T-helper 17 cell (primary cell): ENCODE measurements at places on chromosomes 2 and 18.
A peak's percentile ranks its signal among the peaks of the same experiment; 100 is the strongest.

DNA sequence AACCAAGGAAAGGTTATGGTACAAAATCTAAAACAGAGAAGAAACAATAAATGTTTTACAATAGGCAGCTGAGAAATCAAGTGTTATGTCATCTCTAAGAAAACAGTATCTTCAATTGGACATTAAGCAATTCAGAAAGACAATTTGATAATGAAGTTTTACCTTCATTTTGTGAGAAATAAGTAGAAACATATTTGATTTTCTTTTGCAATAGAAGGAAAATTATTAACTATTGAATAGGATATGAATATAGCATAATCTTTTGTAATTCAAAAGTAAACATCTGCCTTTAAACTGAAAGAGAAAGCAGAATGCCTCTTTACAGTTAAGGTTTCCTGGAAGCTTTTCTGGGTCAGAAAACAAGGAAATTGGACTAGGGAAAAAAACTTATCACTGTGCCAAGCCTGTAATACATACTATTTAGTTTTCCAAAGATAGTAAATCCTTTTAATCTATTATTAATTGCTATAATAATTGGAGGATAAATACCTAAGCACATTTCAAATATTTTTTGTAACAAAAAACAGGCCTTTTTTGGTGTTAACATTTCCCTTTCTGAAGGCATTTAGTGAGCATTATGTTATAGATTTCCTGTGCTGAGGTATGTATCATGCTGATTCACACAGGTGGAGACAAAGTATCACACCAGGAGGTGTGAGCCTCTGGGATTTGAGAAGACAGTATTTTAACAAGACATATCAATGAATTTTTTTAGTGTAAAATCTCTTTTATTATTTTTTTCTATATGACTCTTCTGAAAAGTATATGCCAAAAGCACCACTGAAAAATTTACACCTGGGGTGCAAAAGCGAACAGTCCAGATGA lies 947.0 kb upstream of the CDH2 start:
- no peak overlapping the region for H3K4me3 ChIP-seq
- no peak overlapping the region for H3K27ac ChIP-seq
- H3K36me3 ChIP-seq: no peaks in the 10 kb centered on the region
- no peaks in the 10 kb centered on the region for H3K27me3 ChIP-seq
- DNase-seq: no peak

- H3K27me3 ChIP-seq: peaks cover 41% of the 10 kb centered on the region
- peaks cover 3% of the 10 kb centered on the region for H3K36me3 ChIP-seq
- H3K4me3 ChIP-seq: no peak overlapping the region
- H3K27ac ChIP-seq: no peak overlapping the region
- no peak for DNase-seq
Observed at GRCh38 chr2:236402033-236402790, 138.0 kb upstream of the ASB18 start.

GRCh38 chr2:142834021-142834420 lies 43.4 kb upstream of the KYNU start:
- H3K4me3 ChIP-seq: no peak overlapping the region
- no peaks in the 10 kb centered on the region for H3K36me3 ChIP-seq
- H3K27me3 ChIP-seq: no peaks in the 10 kb centered on the region

GRCh38 chr2:16319551-16320121 lies 346.0 kb downstream of the CYRIA start:
- no peaks in the 10 kb centered on the region for H3K4me1 ChIP-seq
- H3K27me3 ChIP-seq: no peaks in the 10 kb centered on the region
- no peak overlapping the region for H3K4me3 ChIP-seq
- DNase-seq: no peak

- no peaks in the 10 kb centered on the region for H3K27me3 ChIP-seq
- H3K4me3 ChIP-seq: peak overlapping the region; percentile 77
- no peak for DNase-seq
- peak overlapping the region; percentile 93 for H3K27ac ChIP-seq
Observed at GRCh38 chr2:37656512-37657423, 14.7 kb downstream of the CDC42EP3 start.

DNA sequence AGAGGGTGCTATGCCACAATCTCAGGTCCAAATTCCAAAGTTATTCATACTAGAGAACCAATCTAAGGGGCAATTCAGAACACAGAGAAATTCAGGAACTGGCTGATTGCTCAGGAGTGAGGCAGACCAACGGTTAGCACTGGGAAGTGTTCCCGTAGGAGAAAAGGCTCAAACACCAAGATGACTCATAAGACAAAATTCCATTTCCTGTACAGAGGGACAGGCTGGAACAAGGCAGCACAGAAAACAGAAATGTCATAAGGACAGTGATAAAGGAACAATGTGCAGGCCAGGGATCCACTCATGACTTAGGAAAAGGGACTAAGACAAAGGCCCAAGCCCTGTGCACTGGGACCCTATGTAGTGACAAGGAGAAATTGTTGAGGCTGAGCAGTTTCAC lies 54.2 kb downstream of the PDE1A start:
- no peaks in the 10 kb centered on the region for H3K36me3 ChIP-seq
- no peak overlapping the region for H3K27ac ChIP-seq
- no peaks in the 10 kb centered on the region for H3K4me1 ChIP-seq
- no peak for DNase-seq

DNA sequence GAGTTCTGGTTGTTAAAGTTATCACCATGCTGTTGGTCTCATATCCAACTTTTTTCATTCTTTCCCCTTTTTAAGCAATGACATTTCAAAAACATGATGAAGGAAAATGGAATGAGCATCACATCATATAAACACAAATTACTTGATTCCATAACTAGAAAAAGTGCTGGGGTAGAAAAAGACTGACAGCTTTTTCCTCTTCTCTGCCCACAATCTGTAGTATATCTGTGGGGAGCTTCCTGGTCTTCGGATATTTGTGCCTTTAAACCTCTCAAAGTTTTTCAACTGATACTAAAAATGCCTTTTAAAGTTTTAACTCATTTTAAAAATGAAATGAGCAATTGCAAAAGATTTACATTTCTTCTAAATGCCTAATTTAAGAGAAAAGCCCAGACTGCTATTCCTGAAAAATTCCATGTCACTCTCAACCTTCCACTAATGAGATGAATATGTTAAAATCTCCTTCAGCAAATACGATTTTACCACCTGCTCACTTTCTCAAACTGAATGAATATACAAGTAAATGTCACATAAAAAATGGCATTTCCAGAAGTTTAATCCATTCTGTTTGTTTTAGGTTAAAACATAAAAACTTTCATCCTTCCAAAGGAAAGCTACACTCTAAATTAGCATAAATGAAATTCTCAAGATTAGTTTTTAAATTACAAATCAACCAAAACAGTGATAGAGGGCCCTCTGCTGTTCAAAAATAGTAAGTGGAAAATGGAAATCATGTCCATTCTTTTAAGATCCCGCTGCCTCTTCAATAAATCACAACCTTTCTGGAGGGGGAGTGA lies 2.1 kb downstream of the DNAH7 start:
- H3K4me3 ChIP-seq: peak overlapping the region; percentile 53
- H3K4me1 ChIP-seq: peaks cover 16% of the 10 kb centered on the region
- peaks cover 17% of the 10 kb centered on the region for H3K27me3 ChIP-seq
- peak overlapping the region; percentile 43 for H3K27ac ChIP-seq
- H3K36me3 ChIP-seq: no peaks in the 10 kb centered on the region

DNA sequence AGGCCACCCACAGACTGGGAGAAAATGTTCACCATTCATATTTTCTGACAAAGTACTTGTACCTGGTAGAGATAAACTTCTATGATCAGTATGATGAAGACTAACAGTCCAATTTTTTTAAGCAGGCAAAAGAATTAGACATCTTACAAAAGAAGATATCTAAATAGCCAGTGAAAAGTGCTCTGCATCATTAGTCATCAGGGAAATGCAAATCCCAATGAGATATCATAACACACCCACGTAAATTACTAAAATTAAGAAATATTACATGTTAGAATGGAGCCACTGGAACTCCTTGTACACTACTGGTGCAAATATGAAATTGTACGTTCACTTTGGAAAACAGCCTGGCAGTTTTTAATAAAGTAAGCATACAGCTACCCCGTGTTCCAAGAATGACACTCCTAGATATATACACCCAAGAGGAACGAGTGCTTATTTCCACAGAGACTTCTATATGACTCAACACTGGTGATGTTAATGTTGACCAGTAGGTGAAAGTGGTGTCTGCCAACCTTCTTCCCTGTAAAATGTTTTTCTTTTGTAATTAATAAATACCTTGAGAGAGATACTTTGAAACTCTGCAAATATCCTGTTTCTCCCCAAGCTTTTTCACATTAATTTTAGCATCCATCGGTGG lies 80.3 kb downstream of the NPAS2 start:
- peaks cover 6% of the 10 kb centered on the region for H3K4me1 ChIP-seq
- H3K27me3 ChIP-seq: peaks cover 4% of the 10 kb centered on the region
- DNase-seq: no peak
- no peak overlapping the region for H3K27ac ChIP-seq
- H3K36me3 ChIP-seq: peaks cover 2% of the 10 kb centered on the region

DNA sequence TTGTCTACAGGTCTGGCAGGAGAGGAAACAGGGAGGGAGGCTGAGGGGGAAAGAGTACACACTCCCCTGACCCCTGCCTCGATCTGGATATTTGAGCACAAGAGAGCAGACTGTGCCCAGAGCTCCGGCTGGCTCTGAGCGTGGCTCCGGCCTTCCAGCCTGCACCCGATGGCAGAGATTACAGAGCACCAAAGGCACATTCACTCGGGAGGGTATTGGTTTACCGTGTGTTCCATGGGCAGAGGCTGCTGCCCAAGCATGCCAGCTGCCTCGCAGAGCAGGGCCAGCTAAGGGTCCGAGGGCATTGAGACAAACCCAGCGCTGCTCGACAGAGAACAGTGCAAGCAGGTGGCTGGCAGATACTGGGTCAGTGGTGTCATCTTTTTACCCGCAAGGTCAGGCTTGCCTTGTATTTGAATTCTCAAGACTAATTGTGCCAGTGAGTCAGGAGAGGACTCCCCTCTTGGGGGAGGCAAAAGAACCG lies 132.2 kb downstream of the TNS1 start:
- no peak overlapping the region for H3K4me3 ChIP-seq
- DNase-seq: no peak
- no peak overlapping the region for H3K27ac ChIP-seq
- H3K36me3 ChIP-seq: peaks cover 2% of the 10 kb centered on the region

- H3K4me1 ChIP-seq: no peaks in the 10 kb centered on the region
- no peak overlapping the region for H3K4me3 ChIP-seq
- no peaks in the 10 kb centered on the region for H3K36me3 ChIP-seq
Observed at GRCh38 chr2:56227811-56228210, 44.0 kb downstream of the CCDC85A start.

GRCh38 chr2:199798831-199799580 lies 52.0 kb downstream of the FTCDNL1 start:
- no peaks in the 10 kb centered on the region for H3K27me3 ChIP-seq
- peaks cover 3% of the 10 kb centered on the region for H3K4me1 ChIP-seq
- DNase-seq: no peak
- H3K4me3 ChIP-seq: no peak overlapping the region

GRCh38 chr2:230885463-230886130 lies 20.9 kb downstream of the ITM2C start:
- H3K4me3 ChIP-seq: no peak overlapping the region
- H3K27me3 ChIP-seq: peaks cover 12% of the 10 kb centered on the region
- no peaks in the 10 kb centered on the region for H3K36me3 ChIP-seq
- no peak overlapping the region for H3K27ac ChIP-seq
- peaks cover 4% of the 10 kb centered on the region for H3K4me1 ChIP-seq
- DNase-seq: no peak

GRCh38 chr2:158205215-158205614 lies 103.5 kb downstream of the UPP2 start:
- no peaks in the 10 kb centered on the region for H3K4me1 ChIP-seq
- H3K4me3 ChIP-seq: no peak overlapping the region
- DNase-seq: no peak
- no peaks in the 10 kb centered on the region for H3K36me3 ChIP-seq
- no peak overlapping the region for H3K27ac ChIP-seq
- H3K27me3 ChIP-seq: peaks cover 6% of the 10 kb centered on the region

- H3K4me3 ChIP-seq: no peak overlapping the region
- no peak for DNase-seq
- peaks cover 30% of the 10 kb centered on the region for H3K27me3 ChIP-seq
- peaks cover 2% of the 10 kb centered on the region for H3K36me3 ChIP-seq
- H3K27ac ChIP-seq: no peak overlapping the region
Observed at GRCh38 chr2:216562696-216563435, 64.2 kb downstream of the RPL37A start.

GRCh38 chr18:23137788-23138216 lies 2.5 kb downstream of the CABLES1 start:
- no peaks in the 10 kb centered on the region for H3K36me3 ChIP-seq
- no peak for DNase-seq
- no peak overlapping the region for H3K27ac ChIP-seq
- H3K27me3 ChIP-seq: peaks cover 51% of the 10 kb centered on the region

DNA sequence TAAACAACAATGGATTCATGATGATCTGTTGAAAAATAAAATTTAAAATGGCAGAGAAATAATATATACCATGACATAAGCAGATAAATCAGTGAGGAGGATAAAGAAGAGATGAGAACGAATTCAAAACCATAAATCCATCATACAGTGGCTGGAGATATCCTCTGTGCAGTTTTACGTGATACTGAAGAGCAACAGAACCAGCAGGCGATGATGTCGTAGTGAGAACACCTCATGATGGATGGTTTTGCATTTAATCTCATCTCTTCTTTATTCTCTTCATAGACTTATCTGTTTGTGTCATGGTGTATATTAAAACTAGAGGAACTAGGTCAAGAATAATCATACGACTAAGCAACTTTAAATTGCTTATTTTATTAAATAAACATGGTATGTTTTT lies 56.3 kb downstream of the TNFRSF11A start:
- no peaks in the 10 kb centered on the region for H3K36me3 ChIP-seq
- H3K27me3 ChIP-seq: peaks cover 9% of the 10 kb centered on the region

DNA sequence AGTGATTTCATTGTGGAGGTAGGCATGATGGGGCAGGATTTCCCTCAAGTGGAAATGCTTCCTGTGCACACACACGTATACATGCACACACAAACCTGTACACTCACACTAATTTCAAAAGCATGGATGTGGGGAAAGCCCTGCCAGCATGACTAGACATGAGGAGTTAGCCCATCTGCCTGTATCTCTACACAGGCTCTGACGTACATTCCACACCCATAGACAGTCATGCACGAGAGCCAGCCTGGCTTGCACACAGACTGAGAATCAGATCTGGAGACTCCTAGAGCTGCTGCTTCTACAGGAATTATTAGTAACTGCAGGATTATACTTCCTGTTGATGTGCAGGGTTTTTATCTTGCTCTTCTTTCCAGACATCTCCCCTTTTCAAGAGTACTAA lies 27.3 kb upstream of the NFU1 start:
- H3K27ac ChIP-seq: peak overlapping the region; percentile 79
- H3K36me3 ChIP-seq: peaks cover 7% of the 10 kb centered on the region
- no peak for DNase-seq
- peaks cover 12% of the 10 kb centered on the region for H3K4me1 ChIP-seq
- no peaks in the 10 kb centered on the region for H3K27me3 ChIP-seq

GRCh38 chr2:172021955-172022354 lies 22.2 kb downstream of the METAP1D start:
- H3K27ac ChIP-seq: no peak overlapping the region
- DNase-seq: no peak
- H3K4me3 ChIP-seq: no peak overlapping the region

- no peak overlapping the region for H3K27ac ChIP-seq
- no peak overlapping the region for H3K4me3 ChIP-seq
- no peaks in the 10 kb centered on the region for H3K36me3 ChIP-seq
Observed at GRCh38 chr2:5453220-5454050, 238.7 kb upstream of the SOX11 start.

GRCh38 chr18:6885006-6885481 lies 155.5 kb downstream of the ARHGAP28 start:
- H3K27me3 ChIP-seq: no peaks in the 10 kb centered on the region
- H3K27ac ChIP-seq: no peak overlapping the region
- H3K36me3 ChIP-seq: no peaks in the 10 kb centered on the region
- no peak for DNase-seq
- H3K4me1 ChIP-seq: no peaks in the 10 kb centered on the region
- no peak overlapping the region for H3K4me3 ChIP-seq

- DNase-seq: no peak
- H3K27ac ChIP-seq: no peak overlapping the region
- no peaks in the 10 kb centered on the region for H3K36me3 ChIP-seq
Observed at GRCh38 chr18:78699499-78699898, 280.1 kb upstream of the SALL3 start.
